ENCODE measurements at places on chromosomes 2 and 18.
A peak's percentile ranks its signal among the peaks of the same experiment; 100 is the strongest.

DNA sequence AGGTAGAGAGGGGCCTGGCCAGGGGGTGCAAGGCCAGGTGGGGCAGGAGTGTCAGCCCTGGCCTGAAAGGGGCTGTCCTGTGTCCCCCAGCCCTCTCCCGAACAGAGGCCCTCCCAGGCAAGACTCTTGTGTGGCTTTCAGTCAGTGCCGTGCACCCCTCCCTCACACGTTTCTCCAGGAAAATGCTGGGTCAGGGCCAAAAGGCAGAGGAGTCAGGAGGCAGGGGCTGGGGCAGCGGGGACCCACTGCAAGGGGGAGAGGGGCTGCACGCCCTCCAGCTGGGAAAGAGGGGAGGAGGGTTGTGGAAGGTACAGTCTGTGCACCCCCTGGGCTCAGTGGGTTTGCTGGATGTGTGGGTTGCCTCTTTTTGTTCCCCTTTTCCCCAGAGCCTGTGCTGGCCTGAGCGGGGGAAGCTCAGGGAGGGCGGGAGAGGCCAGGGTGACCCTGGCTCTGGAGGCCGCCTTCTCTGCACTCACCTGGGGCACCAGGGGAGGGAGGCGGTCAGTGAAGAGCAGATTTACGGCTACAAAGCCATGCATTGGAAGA lies 4.1 kb downstream of the KCNF1 start:
- DNase-seq: no peak

DNA sequence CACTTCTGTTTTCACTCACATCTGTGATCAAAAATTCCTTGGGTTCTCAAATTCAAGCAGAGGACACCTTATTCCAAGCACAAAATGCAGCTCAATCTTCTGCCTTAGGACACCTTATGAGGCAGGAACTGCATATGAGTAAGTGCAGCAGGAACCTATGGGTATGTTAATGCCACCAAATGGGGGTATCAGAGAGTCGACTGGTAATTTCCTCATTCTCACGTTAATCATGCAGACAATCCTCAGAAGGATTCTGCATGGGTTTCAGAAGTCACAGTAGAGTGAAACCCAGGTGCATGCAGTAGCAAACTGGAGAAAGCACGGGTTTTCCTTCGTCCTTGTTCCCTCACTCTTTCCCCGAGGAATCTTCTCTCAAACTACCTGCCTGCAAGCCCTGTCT lies 452.8 kb downstream of the CBLN2 start:
- no peak for DNase-seq

DNA sequence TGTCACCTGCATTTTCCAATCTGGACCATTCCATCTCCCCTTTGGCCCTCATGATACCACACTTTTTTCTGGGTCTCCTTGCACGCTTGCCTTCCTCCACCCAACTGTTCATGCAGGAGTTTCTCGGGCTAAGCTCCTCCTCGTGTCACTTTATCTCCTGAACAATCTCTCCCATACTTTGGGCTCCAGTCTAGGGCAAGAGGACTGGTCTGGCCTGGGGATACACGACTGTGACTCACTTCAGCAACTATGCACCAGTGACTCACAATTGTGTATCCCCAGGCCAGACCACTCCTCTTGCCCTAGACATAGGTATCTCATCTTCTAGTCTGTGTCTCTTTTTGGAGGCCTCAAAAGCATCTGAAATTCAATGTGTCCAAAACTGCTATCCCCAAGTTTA lies 149.4 kb upstream of the PTPRM start:
- DNase-seq: no peak

DNA sequence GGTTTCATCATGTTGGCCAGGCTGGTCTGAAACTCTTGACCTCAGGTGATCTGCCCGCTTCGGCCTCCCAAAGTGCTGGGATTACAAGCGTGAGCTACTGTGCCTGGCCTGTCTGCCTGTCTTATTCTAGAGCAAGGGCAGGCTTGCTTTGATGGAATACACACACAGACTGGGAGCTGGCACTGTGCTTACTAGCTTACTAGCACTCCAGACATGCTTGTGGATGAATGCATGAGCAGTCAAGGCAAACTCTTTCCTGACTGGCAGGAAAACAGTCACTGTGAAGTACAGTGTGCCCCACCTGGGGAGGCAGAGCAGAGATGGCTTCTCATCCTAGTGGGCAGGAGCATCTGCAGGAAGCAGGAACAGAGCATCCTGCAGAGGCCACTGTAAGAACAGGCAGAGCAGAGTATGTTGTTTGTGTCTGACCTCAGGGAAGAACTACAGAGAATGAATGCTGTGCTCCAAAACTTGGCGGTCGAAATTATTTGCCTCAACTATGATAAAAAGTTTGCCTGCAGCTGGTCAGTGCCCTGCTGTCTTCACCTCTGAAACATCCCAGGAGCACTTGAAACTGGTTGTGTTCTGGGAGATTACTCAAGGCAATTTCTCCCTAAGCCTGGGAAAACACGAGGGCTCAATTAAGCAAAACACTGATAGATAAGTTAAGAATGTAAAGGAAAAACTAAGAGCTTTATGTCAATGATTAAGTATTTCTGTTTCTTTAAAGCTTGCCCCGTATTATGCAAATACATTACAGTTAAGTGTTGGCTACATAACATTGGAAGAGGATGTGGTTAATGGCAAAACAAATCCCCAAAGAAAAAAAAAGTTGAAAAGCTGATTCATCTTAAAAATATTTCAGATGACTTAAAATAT lies 102.4 kb downstream of the VAPA start:
- no peak for DNase-seq

GRCh38 chr2:45904267-45904945 lies 252.9 kb downstream of the PRKCE start:
- peak; percentile 37 for DNase-seq

DNA sequence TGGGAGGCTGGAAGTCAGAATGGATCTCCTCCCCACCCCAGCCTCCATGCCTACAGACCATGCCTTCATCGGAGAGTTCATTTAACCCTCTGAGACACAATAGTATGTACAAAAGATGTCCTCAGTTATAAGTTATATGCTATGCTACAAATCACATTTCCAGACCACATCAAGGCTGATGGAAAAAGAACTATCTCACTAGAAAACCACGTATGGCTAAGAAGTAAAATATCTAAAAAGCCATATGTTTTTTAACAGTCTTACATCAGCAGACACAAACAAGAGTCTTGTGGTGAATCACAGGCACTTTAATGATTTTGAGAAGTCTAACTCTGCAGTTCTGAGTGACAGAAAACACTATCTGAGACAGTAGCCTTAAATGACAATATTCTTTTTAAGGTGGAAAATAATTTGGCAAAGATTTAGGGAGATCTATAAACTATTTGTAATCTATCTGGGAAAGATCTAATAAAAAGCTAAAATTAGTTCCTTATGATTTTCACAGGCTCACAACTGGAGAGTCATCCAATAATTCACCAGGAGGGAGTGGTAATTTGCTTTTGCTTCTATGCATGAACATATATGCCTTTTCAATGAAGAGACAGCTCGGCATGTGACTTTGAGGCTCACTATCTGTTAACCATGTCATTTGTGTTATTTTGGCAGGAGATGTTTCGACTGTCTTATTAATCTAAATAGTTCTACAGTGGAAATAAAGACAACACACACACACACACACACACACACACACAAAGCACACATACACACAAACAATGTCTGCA lies 197.5 kb downstream of the IRS1 start:
- DNase-seq: no peak

DNA sequence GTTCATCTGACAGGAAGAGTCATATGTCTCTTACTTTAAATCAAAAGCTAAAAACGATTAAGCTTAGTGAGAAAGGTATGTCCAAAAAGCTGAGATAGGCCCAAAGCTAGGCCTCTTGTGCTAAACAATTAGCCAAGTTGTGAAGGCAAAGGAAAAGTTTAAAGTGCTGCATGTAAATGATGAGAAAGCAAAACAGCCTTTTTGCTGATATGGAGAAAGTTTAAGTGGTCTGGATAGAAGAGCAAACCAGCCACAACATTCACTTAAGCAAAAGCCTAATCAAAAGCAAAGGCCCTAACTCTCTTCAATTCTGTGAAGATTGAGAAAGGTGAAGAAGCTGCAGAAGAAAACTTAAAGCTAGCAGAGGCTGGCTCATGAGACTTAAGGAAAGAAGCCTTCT lies 511.3 kb upstream of the FAM98A start:
- DNase-seq: no peak

DNA sequence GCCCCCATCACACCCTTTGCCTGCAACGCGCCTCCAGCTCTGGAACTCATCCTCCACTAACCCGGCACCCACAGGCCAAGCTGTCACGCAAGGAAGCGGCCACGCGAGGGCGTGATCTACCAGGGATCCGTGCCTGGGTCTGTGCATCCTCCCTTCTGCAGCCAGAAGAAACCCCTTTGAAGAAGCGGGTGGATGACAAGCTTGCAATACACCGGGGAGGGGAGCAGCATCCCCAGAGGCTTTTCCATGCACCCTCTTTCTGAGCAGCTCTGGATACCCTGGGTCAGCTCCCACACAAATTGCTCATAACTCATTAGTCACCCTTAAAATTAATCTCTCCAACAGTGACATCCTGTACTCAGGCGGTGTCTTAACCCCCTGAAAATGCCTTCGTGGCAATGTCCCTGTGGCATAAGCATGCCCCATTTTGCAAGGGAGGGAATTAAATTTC lies 47.6 kb downstream of the PDCL3 start:
- peak; percentile 63 for DNase-seq

GRCh38 chr2:102771114-102771513 lies 9.3 kb downstream of the TMEM182 start:
- no peak for DNase-seq

DNA sequence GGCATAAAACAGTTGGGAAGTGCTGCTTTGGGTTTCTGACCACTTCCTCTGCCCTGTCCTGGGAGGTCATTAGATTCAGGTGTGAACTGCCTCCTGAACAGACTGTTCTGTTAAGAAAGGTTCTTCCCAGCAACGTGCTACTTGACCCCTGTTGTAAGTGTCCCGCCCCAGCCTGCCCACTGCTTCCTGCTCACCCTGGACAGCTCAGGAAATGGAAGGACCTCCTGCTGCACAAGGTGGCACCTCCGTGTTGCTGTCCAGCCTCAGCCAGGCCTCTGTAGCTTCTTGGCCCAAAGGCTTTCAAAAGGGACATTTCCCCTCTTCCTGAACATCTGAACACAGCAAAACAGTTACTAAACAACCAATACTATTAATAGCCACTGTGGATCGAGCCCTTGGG lies 5.3 kb downstream of the TOGARAM2 start:
- DNase-seq: no peak

DNA sequence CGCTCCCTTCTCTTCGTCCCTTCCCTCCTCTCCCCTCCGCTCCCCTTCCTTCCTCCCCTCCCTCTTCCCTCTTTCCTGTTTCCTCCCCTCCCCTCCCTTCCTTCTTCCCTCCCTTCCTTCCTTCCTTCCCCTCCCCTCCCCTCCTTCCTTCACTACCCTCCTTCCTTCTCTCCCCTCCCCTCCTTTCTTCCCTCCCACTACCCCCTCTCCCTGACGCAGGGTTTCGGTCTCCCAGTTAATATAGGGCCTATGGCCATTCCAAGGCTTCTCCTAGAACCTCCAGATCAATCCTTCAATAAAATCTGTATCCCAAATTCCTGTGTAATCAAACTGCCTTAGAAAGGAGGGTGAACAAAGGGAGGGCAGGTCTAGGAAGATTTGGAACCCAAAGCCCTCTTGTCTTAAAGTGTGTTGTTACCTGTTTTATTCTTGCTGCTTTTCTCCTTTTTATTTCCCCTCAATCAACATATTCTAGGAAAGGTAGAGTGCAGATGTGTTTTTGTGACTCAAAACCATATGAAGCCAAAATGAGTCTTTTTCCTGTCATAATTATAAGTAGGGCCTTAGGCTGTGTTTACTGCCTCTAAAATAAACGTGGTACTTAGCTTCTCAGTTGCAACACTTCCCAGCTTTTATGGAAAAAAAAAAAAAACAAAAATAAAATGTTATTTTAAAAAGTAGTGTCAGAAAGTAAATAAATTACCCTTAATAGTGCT lies 53.7 kb downstream of the GPD2 start:
- no peak for DNase-seq

- no peak for DNase-seq
Observed at GRCh38 chr18:48771641-48772375, 179.0 kb downstream of the SMAD7 start.

DNA sequence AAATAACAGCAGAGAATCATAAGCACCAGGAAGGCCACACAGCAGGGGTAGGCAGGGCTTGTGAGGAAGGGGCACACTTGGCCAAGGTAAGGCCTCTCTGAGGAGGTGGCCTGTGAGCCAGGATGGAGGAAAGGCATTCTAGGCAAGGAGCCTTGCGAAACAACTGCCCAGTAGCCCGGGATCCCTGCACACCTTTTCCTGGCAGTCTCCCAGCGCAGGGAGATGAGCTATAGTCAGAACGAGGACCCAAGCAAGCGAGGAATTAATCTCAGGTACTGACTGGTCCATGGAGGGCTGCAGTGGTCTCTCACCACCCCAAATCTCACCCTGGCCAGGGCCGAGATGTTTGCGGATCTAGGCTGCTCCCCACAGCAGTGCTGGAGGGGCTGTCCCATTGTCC lies 64.9 kb upstream of the STPG4 start:
- DNase-seq: no peak

DNA sequence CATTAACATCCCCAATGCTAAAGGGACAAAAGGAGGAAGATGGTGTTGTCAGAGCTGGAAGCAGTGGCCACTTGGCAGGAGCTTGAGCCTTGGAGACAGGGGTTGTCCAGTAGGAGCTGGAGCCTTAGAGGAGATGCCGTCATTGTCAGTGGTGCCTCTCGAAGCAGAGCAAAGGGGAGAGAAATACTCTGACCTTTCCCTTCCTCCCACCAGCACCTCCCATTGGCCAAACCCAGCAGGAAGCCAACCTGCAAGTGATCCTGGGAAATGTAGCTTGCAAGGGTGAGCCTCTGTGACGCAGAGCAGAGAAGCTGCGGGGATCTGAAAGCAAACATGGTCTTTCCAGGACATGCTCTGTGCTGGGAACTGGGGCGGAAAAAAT lies 33.7 kb upstream of the MRPL19 start:
- no peak for DNase-seq

- no peak for DNase-seq
Observed at GRCh38 chr2:233967164-233967563, 50.0 kb downstream of the TRPM8 start.

DNA sequence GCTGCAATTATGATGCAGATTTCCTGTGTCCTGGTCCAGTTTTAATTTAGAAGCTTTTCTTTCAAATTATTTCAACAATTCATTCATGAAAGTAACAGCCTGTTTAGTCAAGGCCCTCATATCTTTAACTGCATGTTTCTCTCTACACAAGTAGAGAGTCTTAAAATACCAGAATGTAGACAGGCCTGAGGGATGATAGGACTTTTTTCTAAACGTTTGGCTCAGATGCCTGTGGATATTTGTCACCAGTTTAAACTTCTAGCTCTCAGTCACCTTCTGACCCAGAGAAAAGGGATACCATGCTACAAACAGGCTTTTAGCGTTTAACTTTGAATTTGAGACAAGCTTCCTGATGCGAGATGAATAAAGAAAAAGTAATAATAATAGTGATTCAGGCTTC lies 15.7 kb downstream of the COL5A2 start:
- no peak for DNase-seq
